ENCODE measurements at places on chromosomes 2 and 18.

DNA sequence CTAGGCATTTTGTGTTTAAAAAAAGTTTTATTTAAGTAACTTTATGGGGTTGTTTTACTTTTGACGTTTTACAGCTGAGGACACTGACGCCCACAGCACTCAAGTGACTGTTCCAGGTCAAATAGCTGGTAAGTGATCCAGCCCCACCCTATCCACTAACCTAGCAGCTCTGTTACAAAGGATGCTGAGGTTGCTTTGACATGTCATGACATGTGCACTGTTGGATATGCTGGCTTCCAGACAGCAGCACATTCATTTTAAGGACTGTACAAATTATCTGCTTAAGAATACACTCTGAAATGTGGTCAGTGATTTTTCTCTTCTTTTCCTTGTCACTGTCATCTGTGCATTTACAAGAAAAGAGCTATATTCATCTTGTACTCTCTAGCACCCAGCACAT lies 417.5 kb downstream of the ZEB2 start:
- peak; percentile 49 for DNase-seq

- no peak for DNase-seq
These were observed 1.5 kb downstream of the ABHD1 start for GRCh38 chr2:27125104-27125503.

- no peak for DNase-seq
These were observed 30.4 kb upstream of the KLHL29 start for GRCh38 chr2:23354554-23354953.

- DNase-seq: peak; percentile 81
These were observed 14.4 kb downstream of the STK11IP start for GRCh38 chr2:219611866-219612576.

GRCh38 chr2:19360266-19360965 lies 2.0 kb upstream of the OSR1 start:
- no peak for DNase-seq

DNA sequence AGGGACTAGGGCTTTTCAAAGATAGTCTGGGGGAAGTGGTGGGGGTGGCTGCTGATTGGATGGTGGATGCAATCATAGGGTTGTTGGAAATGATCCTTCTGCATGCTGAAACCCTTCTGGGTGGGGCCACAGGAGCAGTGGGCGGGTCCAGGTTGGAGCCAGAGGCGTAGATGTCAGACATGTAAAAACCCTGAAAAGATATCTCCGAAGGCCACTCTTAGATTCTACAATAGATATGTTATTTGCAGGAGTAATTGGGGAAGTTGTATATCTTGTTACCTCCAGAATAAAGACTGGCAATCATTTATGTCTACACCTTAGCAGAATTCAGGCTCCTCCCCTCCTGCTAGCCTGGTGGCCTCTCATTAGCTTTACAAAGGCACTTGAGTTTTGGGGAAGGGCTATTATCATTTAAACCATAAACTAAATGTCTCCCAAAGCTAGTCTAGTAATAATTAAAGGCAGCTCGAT lies 8.2 kb upstream of the FAM98A start:
- DNase-seq: no peak

DNA sequence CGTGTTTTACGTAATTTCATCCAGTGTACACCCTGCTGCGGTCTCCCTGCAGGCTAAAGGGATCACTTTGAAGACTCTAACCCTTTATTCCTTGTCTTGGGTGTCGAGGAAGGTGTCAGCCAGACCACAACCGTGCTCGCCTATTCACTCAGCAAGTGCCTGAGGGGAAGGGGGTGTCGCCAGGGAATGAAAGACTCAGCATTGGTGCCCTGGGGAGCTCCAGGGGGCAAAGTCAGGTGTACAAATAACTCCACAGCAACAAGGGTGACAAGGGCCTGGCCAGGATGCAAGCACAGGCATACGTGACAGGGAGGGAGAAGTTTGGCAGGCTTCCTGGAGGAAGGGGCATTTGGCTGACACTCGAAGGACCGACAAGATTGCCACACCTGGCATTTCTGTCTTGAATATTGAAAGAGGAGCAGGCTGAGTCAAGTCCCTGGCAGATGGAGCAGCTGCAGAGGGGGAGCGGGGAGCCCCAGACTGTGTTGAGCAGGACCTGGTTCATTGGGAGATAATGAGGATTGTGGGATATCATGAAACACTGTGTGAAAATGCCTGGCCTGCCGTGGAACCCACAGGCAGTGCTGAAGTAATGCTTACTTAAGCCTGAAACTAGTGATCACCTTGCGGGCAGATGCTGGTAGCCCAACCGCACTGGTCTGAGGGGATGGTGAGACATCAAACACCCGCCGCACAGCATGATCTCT lies 93.9 kb downstream of the RHOB start:
- DNase-seq: peak; percentile 90

DNA sequence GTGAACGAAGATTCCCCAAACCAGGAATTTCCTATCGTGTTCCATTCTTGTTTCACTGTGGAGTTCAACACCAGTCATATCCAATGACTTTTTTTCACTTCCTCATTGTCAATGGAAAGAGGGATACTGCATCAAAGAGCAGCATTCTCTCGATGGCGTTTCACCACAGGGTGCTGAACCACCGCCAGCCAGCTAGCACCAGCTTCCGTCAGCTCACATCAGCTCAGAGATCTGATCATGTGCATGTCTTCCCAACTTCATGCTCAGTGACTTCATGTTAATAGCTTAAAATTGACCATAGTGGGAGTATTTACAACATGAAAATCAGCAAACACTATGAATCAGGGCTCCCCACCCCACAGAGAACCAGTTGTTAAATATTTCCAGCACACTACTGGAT lies 359.9 kb downstream of the TNS1 start:
- no peak for DNase-seq

DNA sequence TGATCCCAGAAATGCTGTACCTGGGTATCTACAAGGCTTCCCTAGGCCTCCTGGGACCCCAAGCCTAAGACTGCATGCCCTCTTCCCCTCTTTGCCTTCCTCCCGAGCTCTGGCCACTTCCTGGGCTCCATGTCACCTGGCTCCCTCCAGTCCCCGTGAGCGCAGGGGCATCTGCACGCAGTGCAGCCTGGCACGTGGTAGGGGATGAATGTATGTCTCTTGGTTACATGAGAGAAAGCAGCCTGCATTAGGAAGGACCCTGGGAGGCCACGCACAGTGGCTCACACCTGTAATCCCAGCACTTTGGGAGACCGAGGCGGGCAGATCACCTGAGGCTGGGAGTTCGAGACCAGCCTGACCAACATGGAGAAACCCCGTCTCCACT lies 15.8 kb downstream of the PASK start:
- DNase-seq: no peak

DNA sequence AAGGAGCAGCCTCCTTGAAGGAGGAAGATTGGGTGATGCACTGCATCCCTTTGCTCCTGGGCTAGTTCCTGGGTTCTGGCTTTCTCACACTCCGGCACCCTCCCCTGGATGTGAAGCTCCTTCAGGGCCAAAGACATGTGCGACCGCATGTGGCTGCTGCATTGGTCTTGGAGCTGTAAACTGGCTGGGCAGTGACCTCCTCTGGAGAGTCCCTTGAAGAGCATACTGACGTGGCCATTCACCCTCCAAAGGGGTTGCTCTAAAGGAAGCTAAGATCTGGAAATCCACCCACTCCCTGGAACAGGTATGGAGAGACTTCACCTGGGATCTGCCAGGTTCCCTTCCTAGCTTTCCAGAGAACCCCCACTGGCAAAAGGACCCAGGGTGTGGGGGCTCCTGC lies 62.1 kb downstream of the TMEM17 start:
- DNase-seq: no peak

GRCh38 chr2:223383315-223383714 lies 218.8 kb downstream of the SCG2 start:
- peak; percentile 61 for DNase-seq

GRCh38 chr2:80340022-80340421 lies 35.5 kb upstream of the LRRTM1 start:
- DNase-seq: no peak

DNA sequence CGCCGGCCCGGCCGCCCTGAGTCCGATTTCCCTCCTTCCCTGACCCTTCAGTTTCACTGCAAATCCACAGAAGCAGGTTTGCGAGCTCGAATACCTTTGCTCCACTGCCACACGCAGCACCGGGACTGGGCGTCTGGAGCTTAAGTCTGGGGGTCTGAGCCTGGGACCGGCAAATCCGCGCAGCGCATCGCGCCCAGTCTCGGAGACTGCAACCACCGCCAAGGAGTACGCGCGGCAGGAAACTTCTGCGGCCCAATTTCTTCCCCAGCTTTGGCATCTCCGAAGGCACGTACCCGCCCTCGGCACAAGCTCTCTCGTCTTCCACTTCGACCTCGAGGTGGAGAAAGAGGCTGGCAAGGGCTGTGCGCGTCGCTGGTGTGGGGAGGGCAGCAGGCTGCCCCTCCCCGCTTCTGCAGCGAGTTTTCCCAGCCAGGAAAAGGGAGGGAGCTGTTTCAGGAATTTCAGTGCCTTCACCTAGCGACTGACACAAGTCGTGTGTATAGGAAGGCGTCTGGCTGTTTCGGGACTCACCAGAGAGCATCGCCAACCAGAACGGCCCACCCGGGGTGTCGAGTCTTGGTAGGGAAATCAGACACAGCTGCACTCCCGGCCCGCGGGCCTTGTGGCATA lies 4.6 kb downstream of the SIX2 start:
- no peak for DNase-seq

GRCh38 chr2:134333646-134334189 lies 79.8 kb downstream of the MGAT5 start:
- DNase-seq: peak; percentile 24

DNA sequence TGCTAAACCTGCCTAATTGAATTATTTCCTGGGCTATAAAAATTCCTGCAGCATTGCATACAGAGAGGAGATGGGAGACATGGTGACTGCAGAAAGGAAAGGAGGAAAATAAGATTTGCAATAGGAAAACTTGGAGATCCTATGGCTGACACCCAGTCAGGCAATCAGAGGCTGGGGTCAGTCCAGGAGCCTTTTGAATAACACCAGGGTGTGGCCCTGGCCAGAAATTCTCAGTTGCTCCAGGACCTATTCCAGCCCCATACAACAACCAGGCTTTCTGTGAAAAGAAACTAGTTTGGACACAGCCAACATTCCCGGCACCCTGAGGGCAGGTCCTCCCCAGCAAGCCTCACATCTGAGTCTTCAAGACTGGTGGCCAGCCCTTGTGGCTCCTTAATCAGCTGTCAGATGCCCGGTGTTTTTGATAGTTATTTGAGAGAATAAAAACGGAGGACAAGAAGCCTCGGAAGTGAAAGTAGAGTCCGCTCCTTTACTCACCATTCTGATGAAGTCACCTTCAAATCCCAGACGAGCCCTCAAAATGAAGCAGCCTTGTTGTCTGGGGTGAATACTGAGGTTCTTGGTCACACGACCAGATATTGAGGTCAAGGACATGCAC lies 31.1 kb upstream of the GMCL1 start:
- peak; percentile 56 for DNase-seq

DNA sequence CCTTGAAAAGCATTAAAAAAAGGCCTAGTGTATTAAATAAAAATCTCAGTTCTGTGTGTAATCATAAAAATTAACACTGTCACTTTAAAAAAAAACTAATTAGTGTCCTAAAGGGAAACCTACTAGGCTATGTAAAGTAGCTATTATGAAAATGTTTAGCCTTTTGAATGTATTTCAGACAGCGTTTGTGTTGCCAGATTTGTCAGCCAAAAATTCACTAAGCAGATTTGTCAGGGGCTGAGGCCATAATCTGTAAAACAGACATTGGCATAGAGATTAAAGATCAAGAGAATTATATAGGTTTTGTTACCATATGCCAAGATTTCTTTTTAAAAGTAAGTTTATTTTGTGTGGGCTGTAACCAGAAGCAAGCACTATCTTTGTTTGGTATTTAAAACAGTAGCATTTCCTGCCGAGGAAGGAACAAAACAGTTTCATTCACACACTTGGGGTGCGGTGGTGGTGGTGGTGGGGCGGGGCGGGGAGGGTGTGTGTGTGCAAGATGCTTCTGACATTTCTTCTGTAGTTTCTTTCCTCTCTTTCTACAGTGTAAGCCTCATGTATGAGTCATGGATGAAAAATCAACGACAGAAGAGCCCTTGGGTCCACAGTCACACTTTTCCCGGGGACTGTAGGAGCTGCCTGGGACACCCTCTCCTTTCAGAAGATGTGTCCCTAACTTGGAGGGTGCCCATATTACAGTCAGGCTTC lies 328.5 kb upstream of the FANCL start:
- DNase-seq: no peak

DNA sequence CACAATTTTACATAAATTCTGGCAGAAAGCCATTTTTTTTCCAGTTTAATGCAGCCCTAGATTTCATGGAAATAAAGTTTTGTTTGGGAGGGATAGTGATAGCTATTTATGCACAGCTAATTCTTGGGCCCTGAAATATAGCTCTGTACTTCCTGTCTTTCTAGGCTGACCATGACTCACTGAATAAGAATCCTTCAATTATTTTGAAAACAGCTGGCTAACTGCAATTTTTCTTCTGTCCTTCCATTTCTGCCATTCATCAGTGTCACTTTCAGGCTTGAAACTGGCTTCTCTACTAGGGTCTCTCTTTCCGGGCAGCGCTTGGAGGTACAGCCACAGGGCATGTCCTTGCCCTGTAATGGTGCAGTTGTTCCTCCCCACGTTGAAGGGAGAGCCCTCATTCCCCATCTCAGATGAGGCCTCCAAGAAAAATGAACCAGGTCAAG lies 97.1 kb upstream of the TMEM178A start:
- DNase-seq: peak; percentile 84

DNA sequence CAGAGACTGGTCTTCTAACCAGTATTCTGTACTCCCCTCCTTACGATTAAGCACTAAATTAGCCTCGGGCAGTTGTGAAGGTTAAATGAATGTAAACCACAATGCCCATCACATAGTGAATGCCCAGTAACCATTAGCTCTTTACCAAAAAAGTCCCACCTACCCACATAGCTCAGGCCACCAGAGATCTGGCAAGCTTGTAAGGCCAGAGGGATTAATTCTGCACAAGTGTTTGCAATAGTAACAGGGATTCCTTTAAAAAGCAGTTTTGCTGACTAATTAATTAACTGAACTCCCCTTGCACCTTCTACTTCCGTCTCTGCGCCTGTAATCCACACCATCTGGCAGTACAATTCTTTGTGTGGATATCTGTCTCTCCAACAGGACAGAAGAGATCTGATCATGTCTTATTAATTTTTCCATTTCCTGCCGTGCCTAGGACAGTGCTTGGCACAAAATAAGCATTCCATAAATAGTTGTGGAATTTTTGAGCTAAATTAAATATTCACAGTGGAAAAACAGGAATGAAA lies 36.2 kb upstream of the IGFBP2 start:
- no peak for DNase-seq

DNA sequence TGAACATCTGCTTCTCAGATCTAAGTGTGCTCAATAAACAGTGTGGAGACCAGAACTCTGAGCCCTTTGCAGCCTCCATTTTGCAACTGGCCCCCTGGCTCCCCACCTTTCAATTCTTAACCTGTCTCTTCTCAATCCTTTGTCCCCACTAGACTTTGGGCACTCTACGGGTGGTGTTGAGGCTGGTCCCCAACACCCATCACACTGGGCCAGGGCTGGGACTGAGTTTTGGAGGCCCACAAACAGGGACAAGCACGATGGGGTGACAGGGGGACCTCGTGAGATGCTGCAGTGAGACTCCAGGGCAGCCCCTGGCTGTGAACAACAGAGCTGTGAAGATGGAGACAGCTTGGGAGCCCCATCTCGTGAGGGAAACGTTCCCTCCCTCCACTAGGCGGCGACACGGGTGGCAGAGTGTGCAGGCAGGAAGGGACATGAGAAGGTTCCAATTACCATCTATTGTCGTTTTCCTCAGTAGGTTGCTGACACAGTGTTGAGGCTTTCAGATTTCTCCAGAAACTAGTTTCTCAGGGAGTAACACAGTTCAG lies 1.2 kb downstream of the ANKMY1 start:
- no peak for DNase-seq

GRCh38 chr2:30404319-30405259 lies 42.5 kb upstream of the LCLAT1 start:
- peak; percentile 76 for DNase-seq
